ENCODE measurements at places on chromosomes 11 and 22. TPM values are rescaled to one million over a fixed set of nuclear protein-coding genes. Genes with fewer than 3 reads are reported as not detected.

Gene PANX3
- not detected for total RNA-seq

Gene MAPK12
- total RNA-seq = 20.1 TPM

Gene OR5B21
- not detected for total RNA-seq

Gene RTN4RL2
- total RNA-seq = 0.23 TPM

Gene EHF
- total RNA-seq = not detected

Gene KRTAP5-1
- total RNA-seq = not detected

Gene MPEG1
- not detected for total RNA-seq

Gene KCNJ1
- not detected for total RNA-seq

Gene KRTAP5-9
- total RNA-seq = not detected

Gene MS4A4A
- total RNA-seq = not detected

Gene TMA7B
- 0.96 TPM for total RNA-seq
